T-helper 1 cell (primary cell): ENCODE measurements at places on chromosomes 5 and 9.

DNA sequence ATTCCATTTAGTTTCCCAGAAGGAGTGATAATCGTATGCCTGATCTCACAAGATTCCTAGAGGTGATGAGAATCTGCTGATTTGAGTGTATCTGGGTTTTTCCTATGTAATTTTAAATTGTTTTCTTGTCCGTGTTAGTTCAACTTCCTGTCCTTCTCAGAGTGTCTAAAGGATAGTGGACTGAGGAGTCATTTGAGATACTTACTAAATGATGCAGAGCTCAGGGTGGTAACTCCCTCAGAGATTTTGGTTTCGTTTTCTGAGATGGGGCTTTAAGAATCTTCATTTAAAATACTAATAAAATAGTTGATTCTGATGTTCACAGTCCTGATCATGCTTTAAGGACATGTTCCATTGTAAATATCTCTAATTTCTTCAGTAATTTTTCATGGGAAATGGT, 30.3 kb downstream of the MELK start:
- DNase-seq = peak; percentile 6

DNA sequence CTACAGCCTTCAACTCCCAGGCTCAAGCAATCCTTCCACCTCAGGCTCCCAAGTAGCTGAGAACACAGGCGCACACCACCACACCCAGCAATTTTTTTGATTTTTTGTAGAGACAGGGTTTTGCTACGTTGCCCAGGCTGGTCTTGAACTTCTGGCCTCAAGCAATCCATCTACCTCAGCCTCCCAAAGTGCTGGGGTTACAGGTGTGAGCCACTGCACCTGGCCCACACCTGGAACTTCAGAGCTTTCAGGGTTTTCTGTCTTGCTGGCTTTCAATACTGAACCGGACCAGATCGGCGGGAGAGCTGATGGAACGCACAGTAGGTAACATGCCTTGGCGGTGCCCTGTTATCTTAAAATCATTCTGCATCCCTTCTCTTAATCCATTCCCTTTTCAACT, 30.8 kb downstream of the IPPK start:
- no peak for DNase-seq

DNA sequence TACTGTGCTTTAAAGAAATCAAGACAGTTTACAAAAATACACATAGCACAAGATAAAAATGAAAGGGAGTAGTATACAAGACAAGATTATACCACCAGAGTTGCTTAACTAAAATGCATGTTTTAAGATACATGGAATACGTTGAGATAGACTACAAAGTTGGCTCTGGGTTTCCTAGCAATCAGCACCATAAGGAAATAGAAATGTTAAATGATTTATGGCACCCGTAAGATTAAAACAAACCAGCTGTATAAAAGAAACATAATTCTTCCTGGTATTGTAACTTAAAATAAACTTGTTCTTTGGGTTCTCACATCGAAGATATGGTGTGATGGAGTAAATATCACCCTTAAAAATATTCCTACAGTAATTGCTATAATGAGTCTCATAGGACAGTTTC, 9.9 kb upstream of the CSNK1G3 start:
- no peak for DNase-seq

- no peak for DNase-seq
Observed at GRCh38 chr9:132849185-132849706, 28.8 kb downstream of the AK8 start.

DNA sequence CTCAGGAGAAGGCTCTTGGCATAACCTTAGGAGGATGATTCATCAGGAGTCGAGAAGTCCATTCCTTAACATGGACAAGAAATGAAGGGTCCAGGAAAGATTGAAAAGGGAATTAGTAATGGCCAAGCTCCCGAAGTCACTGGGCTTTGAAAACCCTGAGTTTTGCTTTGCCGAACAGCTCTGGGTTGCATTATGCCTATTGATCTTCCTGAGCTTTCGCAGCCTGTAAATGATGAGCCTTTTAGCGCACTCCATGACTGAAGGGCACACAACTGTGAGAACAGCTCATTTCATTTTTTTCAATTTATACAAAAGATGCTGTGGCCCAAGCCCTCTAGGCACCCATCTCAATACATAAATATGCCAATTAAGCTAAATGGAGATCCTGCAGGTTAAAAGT, 25.0 kb upstream of the PUM3 start:
- no peak for DNase-seq

GRCh38 chr5:81852291-81853029, 101.6 kb upstream of the SSBP2 start:
- no peak for DNase-seq

DNA sequence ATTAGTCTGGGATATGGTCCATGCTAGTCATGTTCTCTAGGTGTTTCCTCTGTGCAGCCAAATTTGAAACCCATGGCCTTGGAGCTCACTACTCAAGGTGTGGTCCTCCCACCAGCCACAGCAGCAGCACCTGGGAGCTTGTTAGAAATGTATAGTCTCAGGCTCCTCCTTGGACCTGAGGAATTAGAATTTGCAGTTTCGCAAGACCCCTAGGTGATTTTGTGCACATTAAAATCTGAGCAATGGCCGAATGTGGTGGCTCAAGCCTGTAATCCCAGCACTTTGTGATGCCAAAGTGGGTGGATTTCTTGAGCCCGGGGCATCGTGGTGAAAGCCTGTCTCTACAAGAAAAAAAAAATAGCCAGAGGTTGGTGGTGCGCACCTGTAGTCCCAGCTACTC, 72.3 kb upstream of the NEK6 start:
- no peak for DNase-seq

GRCh38 chr5:102778478-102778877, 23.4 kb downstream of the PAM start:
- no peak for DNase-seq

DNA sequence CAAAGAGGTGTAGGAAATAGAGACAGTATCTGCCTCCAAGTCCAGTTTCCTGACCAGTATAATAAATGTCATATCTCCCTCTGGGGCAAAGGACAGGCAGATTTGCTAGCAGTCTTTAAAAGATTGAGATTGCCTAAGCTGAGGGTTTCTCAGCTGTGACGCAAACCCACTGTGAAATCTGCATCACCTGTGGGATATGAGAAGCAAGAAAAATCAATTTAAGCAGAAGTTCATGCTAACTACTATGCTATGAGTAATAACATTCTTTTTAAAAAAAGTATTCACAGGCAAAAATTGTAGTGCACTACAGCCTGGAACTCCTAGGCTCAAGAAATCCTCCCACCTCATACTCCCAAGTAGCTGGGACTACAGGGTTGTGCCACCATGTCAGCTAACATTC, 168.1 kb upstream of the POC5 start:
- DNase-seq = no peak

GRCh38 chr5:112686675-112687074, 51.0 kb upstream of the APC start:
- DNase-seq = no peak

DNA sequence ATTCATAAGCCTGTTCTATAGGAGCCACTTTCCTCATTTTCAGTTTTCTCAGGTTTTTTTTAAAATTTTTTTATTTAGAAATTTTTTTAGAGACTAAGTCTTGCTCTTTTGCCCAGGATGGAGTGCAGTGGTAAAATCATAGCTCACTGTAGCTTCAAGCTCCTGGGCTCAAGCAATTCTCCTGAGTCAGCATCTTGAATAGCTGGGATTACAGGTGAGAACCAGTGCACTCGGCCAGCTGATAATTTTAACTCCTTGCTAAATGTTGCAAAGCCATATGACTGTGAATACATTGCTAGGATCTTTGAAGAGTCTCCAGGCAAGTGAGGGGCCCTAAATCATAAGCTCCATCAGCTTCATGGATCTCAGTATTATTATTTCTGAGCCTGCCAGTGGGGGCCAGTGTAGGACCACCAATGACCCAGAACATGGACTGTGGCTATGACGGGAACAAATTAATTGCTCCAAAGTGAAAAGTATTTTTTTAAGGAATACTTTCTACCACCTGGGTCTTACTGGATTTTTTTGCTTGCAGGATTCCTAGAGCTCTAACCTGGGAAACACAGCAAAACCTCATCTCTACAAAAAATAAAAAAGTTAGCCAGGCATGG, 5.7 kb upstream of the GAPVD1 start:
- DNase-seq = no peak

DNA sequence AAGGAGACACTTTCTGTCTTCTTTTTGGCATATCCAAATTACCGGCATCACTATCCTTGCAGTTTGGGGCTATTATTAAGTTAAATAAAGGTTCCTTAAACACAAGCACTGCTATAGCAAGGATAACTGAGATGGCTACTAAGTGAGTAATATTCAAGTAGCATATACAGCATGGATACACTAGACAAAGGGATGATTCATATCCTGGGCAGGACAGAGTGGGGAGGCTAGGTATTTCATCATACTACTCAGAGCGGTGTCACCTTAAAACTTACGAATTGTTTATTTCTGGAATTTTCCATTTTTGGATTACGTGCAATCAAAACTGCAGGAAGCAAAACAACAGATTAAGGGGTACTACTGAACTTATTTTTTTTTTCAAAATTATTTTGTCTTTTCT, 54.1 kb downstream of the FER start:
- peak; percentile 9 for DNase-seq

- no peak for DNase-seq
Observed at GRCh38 chr5:179865491-179866240, 7.0 kb upstream of the MRNIP start.

DNA sequence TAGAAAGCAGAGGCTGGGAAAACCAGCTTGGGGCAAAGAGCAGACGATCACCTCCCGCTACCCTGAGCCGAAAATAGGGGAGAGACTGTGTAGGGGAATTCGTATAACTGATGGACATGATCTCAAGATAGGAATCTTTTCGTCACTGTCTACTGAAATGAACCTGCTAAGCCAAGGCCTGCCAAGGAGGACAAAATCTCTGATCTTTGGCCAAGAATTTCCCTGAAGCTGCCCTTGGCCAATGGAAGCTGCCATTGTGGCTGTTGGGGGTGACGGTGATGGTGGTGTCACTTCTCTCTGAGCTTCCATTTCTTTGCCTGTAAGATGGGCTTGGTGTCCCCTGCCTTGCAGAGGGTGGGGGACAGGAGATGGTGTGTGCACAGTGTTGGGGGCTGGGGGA, 3.3 kb upstream of the PTGES start:
- no peak for DNase-seq

GRCh38 chr5:116668390-116668789, 93.8 kb upstream of the SEMA6A start:
- DNase-seq = no peak

DNA sequence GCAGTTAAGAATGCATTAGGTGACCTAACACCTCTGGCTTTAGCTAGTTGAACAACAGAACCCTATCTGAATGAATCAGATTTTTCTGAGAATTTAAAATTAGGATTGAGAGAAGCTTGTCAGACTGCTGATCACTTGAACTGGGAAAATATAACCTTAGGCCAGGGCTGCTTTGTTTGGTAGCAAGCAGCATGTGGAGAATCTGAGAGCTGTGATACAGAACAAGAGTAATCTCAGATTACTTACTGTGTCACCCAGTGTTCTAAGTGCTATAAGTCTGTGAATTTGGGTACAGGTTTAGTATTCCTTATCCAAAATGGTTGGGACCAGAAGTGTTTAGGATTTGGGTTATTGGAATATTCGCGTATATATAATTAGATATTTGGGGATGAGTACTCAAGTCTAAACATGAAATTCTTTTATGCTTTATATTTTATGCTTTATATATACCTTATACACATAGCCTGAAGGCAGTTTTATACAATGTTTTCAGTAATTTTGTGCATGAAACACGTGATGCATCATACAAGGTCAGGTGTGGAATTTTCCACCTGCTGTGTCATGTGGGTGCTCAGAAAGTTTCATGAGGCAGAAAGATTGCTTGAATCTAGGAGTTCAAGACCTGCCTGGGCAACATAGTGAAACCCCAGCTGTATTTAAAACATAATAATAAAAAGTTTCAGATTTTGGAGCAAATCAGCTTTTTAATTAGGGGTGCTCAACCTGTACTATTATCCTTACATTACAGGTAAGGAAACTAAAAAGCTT, 8.3 kb upstream of the CHD1 start:
- DNase-seq = no peak

GRCh38 chr9:34825775-34826174, 115.8 kb upstream of the CCL21 start:
- DNase-seq = no peak

- no peak for DNase-seq
Observed at GRCh38 chr9:82295181-82295580, 306.6 kb downstream of the SPATA31D1 start.

- no peak for DNase-seq
Observed at GRCh38 chr9:69213647-69214046, 39.6 kb downstream of the TJP2 start.

- DNase-seq = no peak
Observed at GRCh38 chr9:131370638-131371037, 23.2 kb upstream of the PRRC2B start.

GRCh38 chr5:67350618-67351201, 154.1 kb upstream of the CD180 start:
- no peak for DNase-seq

GRCh38 chr9:110850401-110851135, 182.0 kb downstream of the MUSK start:
- DNase-seq = no peak

DNA sequence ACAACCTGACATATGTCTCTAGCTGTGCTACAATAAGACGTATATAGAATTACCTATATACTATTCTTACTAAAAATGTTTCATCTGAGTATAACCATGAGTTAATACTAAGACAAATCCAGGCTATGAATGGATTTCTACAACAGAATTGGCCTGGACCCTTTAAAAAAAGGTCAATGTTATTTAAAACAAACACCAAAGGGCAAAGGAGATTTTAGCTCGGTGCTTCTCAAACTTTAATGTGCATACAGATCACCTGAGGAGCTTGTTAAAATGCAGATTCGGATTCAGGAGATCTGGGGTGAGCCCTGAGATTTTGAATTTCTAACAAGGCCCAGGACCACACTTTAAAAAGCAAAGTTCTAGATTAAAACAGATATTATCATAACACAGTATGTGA, 6.5 kb downstream of the TNFSF8 start:
- DNase-seq = no peak

DNA sequence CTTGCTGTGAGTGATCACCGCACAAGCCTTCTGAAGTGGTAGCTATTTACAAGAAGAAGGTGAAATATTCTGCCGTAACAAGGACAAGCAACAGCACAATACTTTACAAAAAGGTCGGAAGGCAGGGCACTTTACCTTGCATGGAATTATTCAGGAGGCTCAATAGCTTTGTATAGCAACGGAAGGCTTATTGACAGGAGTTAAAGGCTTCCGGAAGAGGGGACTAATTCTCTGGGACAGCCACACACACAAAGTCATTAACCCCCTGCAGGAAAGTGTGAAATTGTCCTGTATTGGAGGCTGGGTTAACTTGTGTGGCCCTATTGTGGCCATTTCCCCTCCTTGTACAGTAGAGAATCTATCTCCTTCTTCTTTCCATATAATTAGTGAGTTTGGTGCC, 199.3 kb upstream of the SEMA6A start:
- DNase-seq = no peak
